AG20443 (cell line): ENCODE measurements at places on chromosomes 11 and 22.
A peak's percentile ranks its signal among the peaks of the same experiment; 100 is the strongest.

- DNase-seq, result peak; percentile 20
Measured at GRCh38 chr11:80856066-80856465, 1415.2 kb upstream of the TENM4 start.

DNA sequence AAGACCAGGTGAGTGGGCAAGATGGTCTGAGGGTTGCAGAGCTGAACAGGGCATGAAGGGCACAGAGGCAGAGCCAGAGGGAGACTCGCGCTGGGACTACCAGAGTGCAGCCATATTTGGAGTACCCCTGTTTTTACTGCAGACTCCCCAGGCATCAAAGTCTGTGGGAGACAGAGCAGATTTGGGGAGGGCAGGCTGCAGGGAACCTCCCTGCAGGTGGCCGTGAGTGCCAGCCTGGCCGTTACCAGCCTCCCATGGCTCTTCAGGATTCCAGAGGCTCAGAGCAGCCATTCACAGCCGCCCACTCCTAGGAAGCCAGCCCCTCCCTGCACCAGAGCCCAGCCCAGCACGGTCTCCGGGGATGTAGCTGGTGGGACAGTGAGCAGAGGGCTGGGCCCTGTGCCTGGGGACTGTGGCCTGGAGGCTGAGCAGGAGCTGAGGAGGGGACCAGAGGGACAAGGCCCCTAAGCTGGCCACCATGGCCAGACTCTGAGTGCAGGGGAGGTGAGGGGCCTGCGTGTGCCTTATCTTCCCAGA lies at the start of gene SEPTIN3:
TSS of gene SEPTIN3 (plus strand) at position 334 of the 537 bp plus-strand sequence. CDS start 2,050 bp downstream, outside the sequence.
- DNase-seq, result no peak

DNA sequence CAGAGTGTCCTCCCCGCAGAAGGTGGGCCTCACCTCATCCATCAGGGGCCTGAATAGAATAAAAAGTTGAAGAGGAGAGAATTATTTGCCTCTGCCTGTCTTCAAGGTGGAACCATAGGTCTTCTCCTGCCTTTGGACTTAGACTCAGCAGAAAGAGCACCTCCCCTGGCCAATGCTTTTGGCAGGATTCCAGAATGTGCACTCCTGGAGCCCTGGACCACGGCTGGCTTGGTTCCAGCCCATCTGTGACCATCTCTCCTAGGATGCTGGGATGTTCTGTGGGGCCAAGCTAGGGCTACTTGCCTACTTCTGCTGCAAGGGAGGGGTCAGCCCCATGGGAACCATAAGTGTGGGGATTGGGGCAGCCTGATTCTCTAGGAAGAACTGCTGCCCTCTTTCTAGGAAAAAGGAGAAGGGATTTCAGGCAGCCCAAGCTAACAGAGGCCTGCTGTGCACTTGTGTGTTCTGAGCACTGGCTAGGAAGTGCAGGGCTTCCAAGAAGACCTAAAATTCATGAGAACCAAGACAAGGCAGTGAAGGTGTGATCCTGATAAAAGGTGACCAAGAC lies 32.2 kb upstream of the SHANK2 start:
- no peak for DNase-seq

DNA sequence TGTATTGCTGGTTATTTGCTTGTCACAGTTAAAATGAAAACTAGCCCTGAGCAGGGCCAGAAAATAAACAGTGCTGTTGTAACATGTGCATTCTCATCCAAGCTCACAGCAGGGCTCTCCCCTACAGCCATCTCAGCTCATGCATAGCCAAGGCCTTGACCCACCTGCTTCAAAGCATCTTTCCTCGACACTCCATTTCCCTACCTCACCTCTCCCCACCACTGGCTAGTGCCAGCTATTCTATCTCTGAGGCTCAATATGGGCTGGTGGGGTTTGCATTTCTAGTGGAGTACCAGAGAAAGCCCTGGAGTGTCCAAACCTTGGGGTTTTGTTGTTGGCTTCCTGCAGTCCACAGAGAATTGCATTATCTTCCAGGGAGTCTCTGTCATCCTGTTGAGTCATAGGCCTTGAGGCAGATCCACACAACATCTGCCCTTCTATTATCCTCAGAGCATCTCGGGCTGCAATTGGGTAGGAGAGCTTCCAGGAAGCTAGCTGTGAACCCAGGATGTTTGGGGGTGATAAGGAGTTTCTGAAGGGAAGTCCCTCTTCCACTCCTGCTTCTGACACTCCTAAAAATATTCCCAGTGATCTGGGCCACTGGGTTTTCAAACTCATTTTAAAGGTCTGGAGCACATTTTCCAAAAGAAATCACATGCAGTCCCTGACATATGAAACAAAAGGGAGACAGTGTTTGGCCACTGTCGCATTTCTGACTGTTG lies 36.1 kb upstream of the AMOTL1 start:
- DNase-seq, result peak; percentile 88

GRCh38 chr11:78690352-78690987 lies 115.8 kb upstream of the NARS2 start:
- DNase-seq, result no peak

DNA sequence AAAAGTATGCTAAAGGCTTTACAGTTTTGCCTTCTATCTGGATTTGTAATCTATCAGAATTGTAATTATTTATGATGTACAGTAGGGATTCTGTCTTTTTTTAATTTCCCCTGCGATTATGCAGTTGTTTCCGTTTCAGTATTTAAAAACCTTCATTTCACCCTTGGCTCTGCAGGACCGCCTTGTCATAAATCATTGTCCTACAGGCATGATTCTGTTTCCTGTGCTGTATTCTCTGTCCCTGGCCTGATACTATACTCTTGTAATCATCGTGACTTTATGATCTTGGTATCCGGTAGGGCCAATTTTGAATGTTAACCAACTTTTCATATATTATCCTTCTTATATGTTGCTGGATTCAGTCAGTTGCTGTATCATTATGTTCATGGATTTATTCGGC lies 151.7 kb downstream of the ATXN10 start:
- DNase-seq, result no peak

- no peak for DNase-seq
Measured at GRCh38 chr11:6620636-6621035, 1.4 kb upstream of the TPP1 start.

DNA sequence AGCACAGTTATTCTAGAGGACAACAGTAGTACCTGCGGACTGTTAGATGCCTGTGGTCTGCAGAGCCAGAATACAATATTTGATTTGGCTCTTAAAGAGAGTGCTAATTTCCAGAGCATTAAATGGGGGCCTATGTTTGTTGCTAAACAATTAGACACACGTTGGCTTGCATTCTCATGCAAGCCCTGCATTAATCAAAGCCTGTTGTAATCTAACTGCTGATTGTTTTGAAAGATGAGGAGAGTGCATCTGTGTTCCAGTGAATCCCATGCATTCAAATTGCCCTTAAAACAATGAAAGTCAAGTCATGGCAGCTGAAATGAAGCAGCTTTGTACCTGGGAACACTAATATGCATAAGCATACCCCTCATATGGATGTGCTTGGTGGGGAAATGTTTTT lies 419.4 kb downstream of the DYNC2H1 start:
- DNase-seq, result no peak

GRCh38 chr11:96894587-96894986 lies 504.8 kb downstream of the JRKL start:
- no peak for DNase-seq

DNA sequence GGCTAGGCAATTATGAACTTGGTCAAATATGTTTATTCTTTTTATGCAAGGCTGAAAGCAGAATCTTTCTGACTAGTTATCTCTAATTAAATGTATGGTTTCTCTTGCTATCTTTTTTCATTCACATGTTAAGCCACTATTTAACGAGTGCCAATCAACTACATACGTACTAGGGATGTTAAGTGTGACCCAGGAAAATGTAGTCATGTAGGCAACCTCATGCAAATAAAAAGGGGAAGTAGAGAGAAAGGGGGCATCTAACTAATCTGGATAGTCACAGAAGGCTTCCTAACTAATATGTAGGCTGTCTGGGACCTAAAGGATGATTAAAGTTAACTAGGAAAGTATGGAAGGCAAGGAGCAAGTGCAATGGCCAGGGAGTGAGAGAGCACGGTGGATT lies 23.5 kb downstream of the TBRG1 start:
- DNase-seq, result no peak

DNA sequence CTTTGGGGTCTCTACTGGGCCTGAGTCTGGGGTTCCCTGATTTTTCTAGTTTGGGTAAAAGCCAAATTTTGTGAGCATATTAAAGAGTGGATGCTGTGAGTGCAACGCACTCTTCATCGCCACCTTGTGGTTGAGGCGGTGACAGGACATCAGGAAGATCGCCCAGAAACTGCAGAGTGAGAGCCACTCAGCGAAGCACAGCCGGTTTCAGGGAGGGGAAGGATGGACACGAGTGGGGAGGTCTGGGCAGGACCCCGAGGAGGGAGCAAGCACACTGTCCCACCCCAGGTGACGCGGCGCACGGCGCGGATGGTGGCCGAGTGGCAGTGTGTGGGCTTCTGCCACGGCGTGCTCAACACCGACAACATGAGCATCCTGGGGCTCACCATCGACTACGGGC lies 9.1 kb downstream of the SELENOO start:
- peak; percentile 88 for DNase-seq

GRCh38 chr22:29475550-29475949 lies 4.5 kb upstream of the NEFH start:
- no peak for DNase-seq

- DNase-seq, result no peak
Measured at GRCh38 chr22:48947636-48948035, 880.0 kb downstream of the BRD1 start.

DNA sequence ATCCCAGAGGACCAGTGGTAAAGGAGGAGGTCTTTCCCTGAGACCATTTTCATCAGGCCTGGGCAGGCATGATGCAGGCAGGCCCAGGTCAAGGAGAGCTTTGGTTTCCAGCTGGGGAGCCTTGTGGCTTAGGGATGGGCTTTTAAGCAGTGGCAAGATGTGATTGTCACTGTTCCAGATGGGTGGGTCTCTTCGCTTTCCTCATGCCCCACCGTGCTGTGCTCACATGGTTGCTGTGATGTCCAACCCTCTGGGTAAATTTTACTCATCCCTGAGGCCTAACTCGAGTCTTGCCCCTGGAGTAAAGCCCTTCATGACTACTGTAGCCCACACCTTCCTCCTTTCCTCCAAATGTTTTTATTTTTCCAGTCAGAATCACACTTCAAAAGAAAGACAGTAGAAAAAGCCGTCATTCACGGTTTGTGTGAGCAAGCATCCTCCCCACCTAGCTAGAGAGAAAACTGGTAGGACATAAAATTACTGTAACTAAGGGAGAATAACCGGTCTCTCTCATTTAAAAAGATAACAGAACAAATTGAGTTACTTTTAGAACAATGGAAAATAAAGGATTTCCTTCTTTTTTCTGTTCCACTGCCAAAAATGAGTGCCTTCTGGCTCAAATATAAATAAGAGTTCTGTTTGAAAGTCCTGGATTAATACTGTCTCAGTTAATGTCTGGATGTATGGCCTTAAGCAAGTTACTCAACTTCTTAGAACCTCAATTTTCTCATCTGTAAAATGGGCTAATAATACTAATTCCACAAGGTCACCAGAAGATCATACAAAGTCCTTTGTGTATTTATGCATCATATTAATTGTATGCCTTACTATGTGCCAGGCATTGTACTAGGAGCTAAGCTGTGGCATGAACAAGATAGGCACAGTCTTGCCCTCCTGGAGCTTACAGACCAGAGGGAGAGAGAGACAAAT lies 84.9 kb downstream of the ME3 start:
- no peak for DNase-seq

GRCh38 chr22:47301820-47302475 lies 539.5 kb downstream of the TBC1D22A start:
- no peak for DNase-seq

- no peak for DNase-seq
Measured at GRCh38 chr11:30002157-30002785, 14.6 kb downstream of the KCNA4 start.

DNA sequence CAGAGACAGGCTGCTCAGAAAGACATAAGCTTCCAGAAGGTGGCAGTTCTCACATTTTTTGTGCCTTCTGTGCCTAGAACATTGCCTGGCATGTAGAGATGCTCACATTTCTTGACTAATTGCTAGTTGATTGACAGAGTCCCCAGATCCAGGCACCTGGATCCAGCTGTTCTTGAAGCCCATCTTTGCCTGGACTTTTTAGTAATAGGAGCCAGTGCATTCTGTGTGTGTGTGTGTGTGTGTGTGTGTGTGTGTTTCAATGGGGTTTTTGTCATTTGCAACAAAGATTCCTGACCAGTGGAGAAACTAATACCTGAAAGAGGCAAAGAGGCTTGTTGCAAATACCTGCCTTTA lies 15.1 kb downstream of the MRGPRF start:
- DNase-seq, result no peak

- no peak for DNase-seq
Measured at GRCh38 chr11:71181566-71181965, 70.8 kb downstream of the SHANK2 start.

DNA sequence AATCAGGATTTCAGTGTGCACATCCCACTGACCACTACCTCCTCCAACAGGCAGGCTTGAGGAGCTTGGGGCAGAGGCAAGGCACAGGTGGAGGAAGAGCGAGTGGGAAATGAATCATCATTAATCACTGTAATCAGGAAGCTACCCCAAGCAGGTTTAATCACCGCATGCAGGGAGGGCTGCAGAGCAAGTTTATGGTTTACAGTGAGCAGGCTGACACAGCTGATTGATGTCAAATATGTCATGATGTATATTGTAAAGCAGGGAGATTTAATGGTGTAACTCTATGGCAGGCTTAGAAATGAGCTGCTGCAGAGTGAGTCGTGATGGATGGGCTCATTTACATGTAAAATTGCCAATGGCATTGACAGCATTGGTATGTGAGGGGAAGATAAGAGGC lies 441.0 kb downstream of the NTM start:
- DNase-seq, result no peak

DNA sequence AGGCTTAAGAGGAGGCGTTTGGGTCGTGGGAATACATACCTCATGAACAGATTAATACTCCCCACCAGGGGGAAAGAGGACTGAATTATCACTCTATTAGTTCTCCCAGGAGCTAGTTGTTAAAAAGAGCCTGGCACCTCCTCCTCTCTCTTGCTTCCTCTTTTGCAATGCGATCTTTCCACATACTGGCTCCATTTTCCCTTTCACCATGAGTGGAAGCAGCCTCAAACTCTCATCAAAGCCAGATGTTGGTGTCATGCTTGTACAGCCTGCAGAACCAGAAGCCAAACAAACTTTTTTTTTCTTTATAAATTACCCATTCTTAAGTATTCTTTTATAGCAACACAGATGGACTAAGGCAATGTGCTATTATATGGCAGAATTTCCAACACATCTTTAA lies 258.5 kb downstream of the FAM76B start:
- DNase-seq, result peak; percentile 49

DNA sequence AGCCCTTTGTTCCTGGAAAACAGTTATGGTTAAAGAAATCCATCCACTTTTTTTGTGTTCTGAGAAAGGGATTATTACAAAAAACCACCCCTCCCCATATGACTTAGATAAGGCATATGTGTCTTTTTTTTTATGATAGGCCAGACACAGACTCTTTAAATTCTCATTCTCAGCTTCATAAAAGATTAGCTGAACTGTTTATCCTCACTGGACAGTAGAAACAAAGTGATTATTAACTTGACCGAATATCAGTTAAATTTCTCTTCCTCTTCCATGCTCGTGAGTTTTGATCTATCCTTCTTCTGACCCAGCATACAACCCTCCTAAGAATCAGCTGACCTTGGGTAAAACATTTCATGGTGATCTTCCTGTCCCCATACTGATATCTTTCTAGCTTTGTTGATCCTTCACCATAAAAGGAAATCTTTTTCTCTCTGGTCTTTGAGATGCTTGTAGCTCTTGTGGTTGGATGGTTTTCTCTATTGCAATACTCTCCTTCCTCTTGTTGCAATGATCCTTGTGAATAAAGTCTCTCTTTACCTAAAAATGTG lies 26.2 kb downstream of the OR2AG2 start:
- no peak for DNase-seq
